ENCODE measurements at places on chromosomes 2 and 18. TPM values are rescaled to one million over a fixed set of nuclear protein-coding genes. Genes with fewer than 3 reads are reported as not detected.
A peak's percentile ranks its signal among the peaks of the same experiment; 100 is the strongest.

GKN2 gene
- total RNA-seq, result not detected

PIK3C3 gene
- total RNA-seq, result 20.4 TPM

DNA sequence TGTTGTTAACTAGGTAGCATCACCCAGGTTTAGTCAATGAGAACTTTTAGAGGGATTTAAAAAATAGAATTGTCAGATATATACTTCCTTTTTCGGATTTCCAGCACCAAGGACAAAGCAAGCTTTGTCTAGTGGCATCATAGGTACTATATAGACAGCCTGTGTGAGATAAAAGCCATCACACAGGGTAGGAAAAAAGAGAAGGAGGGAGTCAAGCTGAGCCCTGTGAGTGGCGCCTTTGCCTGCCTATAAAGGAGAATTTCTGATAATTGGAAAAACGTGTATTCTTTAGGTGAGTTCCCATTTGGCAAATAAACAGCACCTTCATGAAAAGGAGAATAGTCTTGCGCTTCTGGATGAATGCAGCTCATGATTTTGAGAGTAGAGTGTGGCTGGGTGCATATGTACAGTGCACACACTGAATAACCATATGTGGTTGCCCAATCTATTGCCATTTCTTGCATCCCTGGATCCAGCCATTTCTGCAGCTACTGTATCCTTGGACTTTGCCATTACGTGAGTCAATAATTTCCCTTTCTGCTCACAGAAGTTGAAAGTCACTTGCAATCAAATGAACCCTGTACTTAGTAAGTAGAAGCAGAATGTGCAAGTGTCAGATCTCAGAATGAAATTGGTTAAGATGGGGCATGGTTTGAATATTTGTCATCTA lies 559.9 kb upstream of the MEX3C start:
- no peak overlapping the region for H3K4me3 ChIP-seq
- no peaks in the 10 kb centered on the region for H3K27me3 ChIP-seq
- no peak for DNase-seq
- no peak overlapping the region for H3K27ac ChIP-seq
- H3K4me1 ChIP-seq, result no peaks in the 10 kb centered on the region

GRCh38 chr18:662197-662596 lies 4.7 kb downstream of the TYMS start:
- H3K4me3 ChIP-seq, result no peak overlapping the region
- H3K36me3 ChIP-seq, result no peaks in the 10 kb centered on the region
- H3K27me3 ChIP-seq, result no peaks in the 10 kb centered on the region
- no peak overlapping the region for H3K27ac ChIP-seq
- H3K4me1 ChIP-seq, result no peaks in the 10 kb centered on the region
- DNase-seq, result no peak

DNA sequence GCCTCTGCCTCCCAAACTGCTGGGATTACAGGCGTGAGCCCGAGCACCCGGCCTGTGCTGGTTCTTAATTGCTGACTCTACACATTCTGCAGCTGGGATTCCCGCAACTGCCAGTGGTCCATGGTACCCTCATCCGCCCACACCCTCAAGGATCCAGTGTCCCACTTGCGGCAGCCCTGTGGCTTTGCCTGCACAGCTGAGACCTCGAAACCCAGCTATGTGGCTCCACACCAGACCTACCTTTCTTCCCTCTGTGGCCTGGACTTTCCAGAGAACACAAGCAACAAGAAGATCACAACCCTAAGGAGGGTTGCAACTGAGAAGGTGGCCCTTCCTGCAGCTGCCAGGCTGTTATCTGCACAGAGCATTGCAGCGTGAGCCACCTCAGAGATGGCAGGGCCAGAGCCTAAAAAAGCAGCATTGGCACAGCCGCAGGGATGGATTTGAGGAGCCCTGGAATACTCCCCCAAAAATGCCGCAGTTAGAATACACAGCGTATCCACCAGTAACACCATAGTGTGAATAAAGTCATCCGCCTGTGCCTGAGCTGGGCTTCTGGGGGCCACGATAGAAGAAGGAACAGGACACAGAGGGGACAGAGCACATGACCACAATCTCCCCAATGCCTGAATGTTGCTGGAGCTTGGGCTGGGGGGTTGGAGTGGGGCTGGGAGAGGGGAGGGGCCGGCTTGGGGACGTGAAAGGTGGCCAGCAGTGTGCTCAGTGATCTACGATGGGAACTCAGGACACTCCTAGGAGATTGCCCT lies 1.9 kb downstream of the GPR55 start:
- no peak overlapping the region for H3K4me3 ChIP-seq
- H3K27me3 ChIP-seq, result no peaks in the 10 kb centered on the region
- H3K27ac ChIP-seq, result no peak overlapping the region
- no peaks in the 10 kb centered on the region for H3K36me3 ChIP-seq
- DNase-seq, result no peak

DNA sequence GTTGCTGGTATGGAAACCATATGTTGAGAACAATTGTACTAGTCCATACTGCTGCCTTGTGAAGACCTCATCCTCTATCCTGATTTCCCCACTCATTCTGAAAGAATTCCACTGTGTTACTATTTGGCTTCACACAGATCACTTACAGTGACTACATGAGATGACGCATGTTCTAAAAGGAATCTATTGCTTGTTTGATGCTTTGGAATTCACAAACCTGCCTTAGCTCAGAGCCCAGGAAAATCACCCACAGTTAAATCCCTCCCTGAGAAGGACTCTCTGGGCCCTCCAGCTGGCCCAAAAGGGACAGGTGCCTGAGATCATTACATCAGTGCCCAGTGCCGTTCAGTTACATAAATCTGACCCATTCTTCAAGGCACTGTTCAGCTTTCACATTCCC lies 45.3 kb downstream of the KLHL29 start:
- no peaks in the 10 kb centered on the region for H3K36me3 ChIP-seq
- no peak for DNase-seq
- H3K27me3 ChIP-seq, result no peaks in the 10 kb centered on the region
- H3K27ac ChIP-seq, result no peak overlapping the region
- peaks cover 5% of the 10 kb centered on the region for H3K4me1 ChIP-seq

DNA sequence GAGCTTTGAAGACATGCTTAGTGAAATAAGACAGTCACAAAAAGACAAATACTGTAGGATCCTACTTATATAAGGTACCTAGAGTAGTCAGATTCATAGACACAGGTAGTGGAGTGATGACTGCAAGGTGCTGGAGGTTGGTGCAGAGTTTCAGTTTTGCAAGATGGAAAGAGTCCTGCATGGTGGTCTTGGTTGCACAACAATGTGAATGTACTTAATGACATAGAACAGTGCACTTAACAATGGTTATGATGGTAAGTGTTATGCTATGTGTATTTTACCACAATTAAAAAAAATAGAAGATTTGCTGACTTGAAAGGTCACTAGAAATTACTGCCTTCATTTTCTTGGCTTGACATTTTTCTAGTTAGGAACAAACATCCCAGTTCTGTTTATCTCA lies 9.5 kb downstream of the CERS6 start:
- no peaks in the 10 kb centered on the region for H3K36me3 ChIP-seq
- H3K27ac ChIP-seq, result no peak overlapping the region
- peaks cover 23% of the 10 kb centered on the region for H3K4me1 ChIP-seq
- H3K27me3 ChIP-seq, result no peaks in the 10 kb centered on the region
- DNase-seq, result no peak
- no peak overlapping the region for H3K4me3 ChIP-seq

- H3K27me3 ChIP-seq, result no peaks in the 10 kb centered on the region
- no peak for DNase-seq
- H3K27ac ChIP-seq, result no peak overlapping the region
- no peak overlapping the region for H3K4me3 ChIP-seq
- H3K36me3 ChIP-seq, result no peaks in the 10 kb centered on the region
These were observed 122.9 kb downstream of the ZNF521 start for GRCh38 chr18:25229081-25229480.

- H3K27ac ChIP-seq, result peak overlapping the region; percentile 88
- no peaks in the 10 kb centered on the region for H3K27me3 ChIP-seq
- DNase-seq, result peak; percentile 68
- peak overlapping the region; percentile 31 for H3K4me3 ChIP-seq
- no peaks in the 10 kb centered on the region for H3K36me3 ChIP-seq
- H3K4me1 ChIP-seq, result peaks cover 40% of the 10 kb centered on the region
These were observed 2.8 kb downstream of the CNDP2 start for GRCh38 chr18:74498712-74499627.

DSEL gene
- 3.1 TPM for total RNA-seq

DNA sequence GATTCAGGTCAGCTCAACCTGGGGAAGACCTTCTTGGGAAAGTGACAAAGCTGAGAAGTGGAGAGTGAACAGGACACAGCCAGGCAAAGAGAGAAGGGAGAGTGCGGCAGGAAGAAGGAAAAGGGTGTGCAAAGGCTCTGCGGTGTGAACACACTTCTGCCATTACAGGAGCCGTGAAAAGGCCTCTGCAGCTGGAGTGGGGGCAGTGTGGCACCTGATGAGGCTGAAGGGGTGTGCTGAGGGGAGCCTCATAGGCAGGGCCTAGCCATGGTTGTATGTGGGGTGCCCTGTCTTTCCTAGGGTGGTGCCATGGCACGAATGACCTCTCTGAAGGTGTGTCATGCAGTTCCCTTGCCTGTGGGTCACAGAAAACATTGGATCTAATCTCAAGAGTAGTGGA lies 347.6 kb downstream of the CYRIA start:
- no peak overlapping the region for H3K27ac ChIP-seq
- H3K4me3 ChIP-seq, result no peak overlapping the region
- no peaks in the 10 kb centered on the region for H3K4me1 ChIP-seq
- no peak for DNase-seq
- H3K36me3 ChIP-seq, result no peaks in the 10 kb centered on the region

ELOA2 gene
- not detected for total RNA-seq

DNA sequence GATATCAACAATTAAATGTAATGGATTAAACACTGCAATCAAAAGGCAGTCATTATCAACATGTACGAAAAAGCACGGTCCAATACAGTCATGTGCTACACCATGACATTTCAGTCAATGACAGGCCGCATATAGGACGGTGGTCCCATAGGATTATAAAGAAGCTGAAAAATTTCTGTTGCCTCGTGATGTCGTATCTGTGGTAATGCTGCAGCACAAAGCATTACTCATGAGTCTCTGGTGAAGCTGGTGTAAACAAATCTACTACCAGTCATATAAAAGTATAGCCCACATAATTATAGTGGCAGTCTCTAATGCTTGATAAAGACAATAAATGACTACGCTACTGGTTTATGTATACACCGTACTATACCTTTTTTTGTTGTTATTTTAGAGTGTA lies 58.4 kb downstream of the RABL2A start:
- DNase-seq, result no peak
- no peaks in the 10 kb centered on the region for H3K36me3 ChIP-seq
- H3K27ac ChIP-seq, result no peak overlapping the region

- DNase-seq, result no peak
These were observed 87.0 kb downstream of the ST6GAL2 start for GRCh38 chr2:106798826-106799552.

LIMS2 gene
- total RNA-seq, result 3.6 TPM

DNA sequence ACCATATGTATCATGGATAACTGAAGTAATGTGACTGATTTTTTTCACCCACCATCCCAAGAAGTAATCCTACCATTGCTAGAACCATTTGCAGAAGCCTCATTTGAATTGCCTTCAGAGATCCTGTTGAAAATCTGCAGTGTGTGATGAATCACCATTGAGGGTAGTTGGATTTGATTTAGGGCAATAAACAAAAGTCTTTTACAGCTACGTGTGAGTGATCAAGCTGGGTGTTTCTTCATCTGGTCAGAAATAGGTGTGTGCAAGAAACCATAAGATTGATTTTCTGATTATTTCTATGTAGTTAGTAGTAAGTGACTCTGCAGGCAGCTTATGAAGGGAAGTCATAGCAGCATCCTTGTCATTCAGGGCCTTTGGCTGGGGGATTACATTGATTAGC lies 159.6 kb downstream of the MGAT5 start:
- H3K4me3 ChIP-seq, result no peak overlapping the region
- no peaks in the 10 kb centered on the region for H3K4me1 ChIP-seq
- no peaks in the 10 kb centered on the region for H3K27me3 ChIP-seq
- H3K36me3 ChIP-seq, result no peaks in the 10 kb centered on the region

DNA sequence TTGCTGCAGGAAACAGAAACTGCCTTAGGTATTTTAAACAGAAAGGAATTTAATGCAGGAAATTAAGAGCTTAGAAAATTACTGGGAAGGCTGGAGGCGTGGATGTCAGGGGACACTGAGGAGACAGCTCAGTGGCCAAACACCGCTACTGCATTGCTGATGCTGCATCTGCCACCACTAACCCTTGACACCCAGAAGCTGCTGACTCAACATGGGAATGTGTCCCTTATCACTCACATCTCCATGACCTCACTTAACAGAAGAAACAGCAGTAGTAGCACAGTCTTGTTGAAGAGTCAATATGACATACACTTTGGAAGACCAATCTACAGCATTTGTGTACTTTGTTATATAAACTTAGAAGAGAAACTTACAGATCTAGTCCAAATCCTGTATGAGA lies 906.1 kb downstream of the SLC4A3 start:
- H3K4me1 ChIP-seq, result no peaks in the 10 kb centered on the region
- no peak overlapping the region for H3K4me3 ChIP-seq
- no peak for DNase-seq

GRCh38 chr2:239868556-239869181 lies 156.5 kb downstream of the NDUFA10 start:
- no peak overlapping the region for H3K4me3 ChIP-seq
- H3K36me3 ChIP-seq, result no peaks in the 10 kb centered on the region
- no peak for DNase-seq

DNA sequence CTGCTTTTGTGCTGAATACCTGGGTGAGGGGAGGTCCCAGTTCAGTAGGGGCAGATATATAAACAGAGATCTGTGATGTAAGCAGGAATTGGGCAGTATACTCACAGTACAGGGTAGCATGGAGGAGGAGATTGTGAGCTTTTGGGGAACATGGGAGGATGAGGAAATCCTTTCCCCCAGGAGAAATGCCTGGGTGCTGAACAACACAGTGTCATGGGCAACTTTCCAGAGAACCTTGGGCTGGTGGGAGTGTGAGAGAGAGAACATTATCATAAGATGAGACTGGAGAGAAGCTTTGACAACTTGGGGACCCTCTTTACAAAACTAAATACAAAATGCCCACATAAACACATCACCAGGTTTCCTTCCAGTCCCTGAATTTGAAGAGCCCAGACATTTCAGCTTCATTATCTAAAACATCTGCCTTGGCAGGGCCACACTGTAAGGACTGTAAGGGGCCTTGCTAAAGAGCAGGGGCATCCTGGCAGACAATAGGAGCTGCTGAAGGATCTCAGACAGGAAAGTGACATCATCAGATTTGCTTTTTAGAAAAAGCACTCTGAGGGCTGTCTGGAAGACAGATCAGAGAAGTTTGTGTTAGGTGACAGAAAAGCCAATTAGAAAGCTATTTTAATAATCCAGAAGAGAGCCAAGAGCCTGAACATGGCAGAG lies 303.1 kb upstream of the FBXO11 start:
- no peaks in the 10 kb centered on the region for H3K4me1 ChIP-seq
- H3K36me3 ChIP-seq, result no peaks in the 10 kb centered on the region
- H3K27me3 ChIP-seq, result no peaks in the 10 kb centered on the region
- no peak overlapping the region for H3K27ac ChIP-seq

DNA sequence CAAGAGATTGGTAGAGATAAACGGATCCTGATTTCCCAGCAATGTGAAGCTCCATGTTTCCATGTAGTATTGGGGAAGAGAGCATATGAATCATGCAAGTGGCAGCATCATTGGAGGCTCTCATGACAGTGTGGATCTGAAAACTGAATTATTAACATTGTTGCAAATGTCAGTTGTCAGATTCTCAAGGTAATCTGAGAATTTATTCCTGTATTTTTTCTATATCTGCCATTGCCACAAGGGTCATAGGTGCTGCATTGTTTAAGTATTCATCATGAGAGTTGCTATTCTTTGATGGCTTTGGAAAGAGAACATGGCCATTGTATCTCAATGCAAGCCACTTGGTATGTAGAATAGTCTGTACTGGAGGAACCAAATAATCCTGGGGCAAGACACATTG lies 1217.0 kb upstream of the ZEB2 start:
- no peaks in the 10 kb centered on the region for H3K27me3 ChIP-seq
- DNase-seq, result no peak
- no peak overlapping the region for H3K27ac ChIP-seq
- no peak overlapping the region for H3K4me3 ChIP-seq
- H3K36me3 ChIP-seq, result no peaks in the 10 kb centered on the region
- no peaks in the 10 kb centered on the region for H3K4me1 ChIP-seq
